Stomach (tissue), 19 donors: ENCODE measurements at places on chromosomes 12 and 14. TPM values are rescaled to one million over a fixed set of nuclear protein-coding genes. Genes with fewer than 3 reads are reported as not detected.

CHURC1 gene
- 62.3 TPM for total RNA-seq

NKX2-1 gene
- not detected for total RNA-seq

MIS18BP1 gene
- 10.7 TPM for total RNA-seq

EPYC gene
- not detected for total RNA-seq

PHLDA1 gene
- total RNA-seq, result 12.5 TPM

SELPLG gene
- 6.1 TPM for total RNA-seq

FZD10 gene
- total RNA-seq, result 0.92 TPM

POTEG gene
- total RNA-seq, result not detected

- DNase-seq, result no peak
These were observed 163.3 kb downstream of the PAWR start for GRCh38 chr12:79527473-79527872.

GRCh38 chr12:64181430-64182291 is 40.4 kb downstream of the KICS2 start:
- DNase-seq, result peak; percentile 82

- DNase-seq, result no peak
These were observed 29.3 kb upstream of the ATF1 start for GRCh38 chr12:50734409-50735263.

DNA sequence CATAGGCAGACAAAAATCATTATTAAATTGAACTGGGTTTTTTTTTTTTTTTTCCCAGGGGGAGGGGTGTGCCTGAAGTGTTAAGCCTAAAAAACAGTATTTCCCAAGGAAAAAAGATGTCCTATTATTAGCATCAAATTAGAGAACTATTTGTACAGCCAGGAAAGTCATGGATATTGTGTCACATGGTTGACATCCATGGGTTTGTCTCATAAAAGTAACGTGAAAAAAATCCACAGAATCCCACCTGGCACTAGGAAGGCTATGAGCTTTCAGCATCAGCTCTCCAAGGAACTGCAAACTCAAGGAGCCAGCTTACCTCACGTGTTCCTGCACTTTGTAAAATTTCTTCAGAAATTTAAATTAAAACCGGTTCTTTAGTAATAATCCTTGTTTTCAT is 69.1 kb upstream of the EGLN3 start:
- DNase-seq, result no peak

DNA sequence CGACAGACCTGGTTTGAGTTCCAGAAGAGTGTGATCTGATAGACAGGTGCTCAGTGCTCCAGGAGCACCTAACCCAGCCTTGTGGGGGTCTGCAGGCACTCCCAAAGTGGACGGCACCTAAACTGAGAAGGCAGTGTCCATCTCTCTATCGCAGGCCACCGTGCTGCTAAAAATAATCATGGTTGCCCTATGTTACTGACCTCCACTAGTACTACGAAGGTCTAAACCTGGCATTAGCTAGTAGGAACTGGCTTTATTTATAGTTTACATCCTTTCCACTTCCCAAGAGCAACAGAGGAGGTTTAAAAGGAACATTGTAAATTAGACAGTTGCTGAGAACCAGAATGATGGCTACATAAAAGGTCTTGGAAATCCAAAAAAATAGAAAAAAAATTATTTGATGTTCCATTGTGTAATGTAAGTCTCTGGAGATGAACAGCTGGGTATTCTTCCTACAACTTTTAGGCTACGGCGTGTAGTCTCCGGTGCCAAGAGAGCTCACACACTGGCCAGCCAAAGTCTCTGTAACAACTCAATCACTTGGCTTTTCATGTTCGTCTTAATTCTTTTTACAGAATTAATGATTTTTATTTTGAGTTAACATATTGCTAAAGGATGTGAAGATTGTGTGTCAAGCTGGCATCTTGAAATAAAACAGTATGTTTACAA is 27.3 kb downstream of the PPFIBP1 start:
- no peak for DNase-seq

DNA sequence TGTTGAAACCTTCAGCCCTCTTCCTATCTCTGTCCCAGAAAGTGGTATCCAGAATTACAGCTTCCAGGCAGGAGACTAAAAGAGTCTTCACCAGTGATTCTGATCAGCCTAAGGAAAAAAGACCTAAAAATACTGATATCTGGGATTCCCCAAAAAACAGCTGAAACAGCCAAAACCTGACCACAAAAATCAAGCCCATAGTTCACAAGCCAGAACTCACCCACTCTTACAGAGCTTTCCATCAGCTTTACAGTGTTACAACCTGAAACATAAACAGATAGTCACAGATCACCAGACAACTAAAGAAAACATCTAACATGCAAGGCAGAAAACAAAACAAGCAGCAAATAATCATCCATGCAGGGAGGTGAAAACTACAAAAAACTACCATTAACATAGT is 26.0 kb upstream of the TSPAN8 start:
- DNase-seq, result no peak

GRCh38 chr14:59208224-59208814 is 19.9 kb downstream of the DAAM1 start:
- no peak for DNase-seq

GRCh38 chr12:8108808-8109398 is 14.5 kb upstream of the CLEC4A start:
- DNase-seq, result peak; percentile 93

DNA sequence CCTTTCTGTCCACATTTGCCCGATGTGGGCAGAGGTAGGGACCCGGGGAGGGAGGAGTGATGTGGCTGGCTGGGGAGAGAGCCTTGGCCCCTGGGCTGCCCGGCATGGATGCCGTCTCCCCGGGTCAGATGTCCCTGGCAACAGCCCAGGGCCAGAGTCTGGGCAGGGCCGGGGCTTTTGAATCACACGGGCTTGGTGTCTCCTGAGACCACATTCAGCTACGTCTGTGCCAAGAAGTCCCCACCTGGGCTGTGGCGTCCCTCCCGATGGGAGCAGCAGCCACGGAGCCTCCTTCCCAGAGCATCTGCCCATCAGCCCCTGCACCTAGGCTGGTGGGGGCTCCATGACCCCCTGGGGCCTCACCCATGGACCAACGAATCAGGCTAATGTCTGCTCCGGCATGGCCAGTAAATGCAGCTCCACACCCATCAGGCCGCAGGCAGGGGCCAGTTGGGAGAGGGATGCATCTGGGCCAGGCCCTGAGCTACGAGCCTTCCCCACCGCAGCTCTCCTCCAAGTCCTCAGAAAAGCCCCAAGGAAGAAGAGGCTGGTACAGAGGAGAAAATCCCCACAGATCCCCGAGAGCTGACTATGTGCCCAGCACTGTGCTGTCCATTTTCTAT is 109.4 kb downstream of the RFLNA start:
- no peak for DNase-seq

DNA sequence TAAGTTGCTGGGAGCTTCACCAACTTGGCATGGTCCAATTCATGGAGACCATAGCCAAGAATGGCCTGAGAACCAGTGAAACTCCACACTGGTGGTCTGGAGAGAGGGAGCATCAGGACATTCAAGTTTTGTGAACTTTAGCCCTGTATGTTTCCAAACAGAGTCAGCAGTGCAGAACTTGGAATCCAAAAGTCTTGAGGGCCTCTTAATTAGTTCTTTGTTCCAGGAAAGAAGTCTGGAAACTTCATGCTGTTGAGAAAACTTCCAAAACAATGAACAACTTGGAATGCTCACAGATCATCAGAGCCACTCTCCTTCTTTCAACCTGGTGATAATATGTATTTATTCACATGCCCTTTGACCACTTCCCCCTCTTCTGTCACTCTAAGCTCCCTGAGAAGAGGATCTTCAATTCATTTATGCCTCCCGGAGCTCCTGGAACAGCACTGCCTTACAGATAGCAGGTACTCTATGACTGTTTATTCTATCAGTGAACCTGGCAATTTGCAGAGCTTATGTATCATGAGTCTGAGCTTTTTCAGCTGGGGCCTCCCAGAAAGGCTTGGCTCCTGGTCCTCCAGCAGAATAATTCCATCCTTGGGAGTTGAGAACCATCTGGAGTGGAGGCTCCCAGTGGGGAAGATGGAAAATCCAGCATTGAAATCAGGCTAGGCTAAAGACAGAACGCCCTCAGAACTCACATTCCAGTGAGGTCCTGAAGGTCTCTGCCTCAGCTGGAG is 191.4 kb downstream of the KTN1 start:
- peak; percentile 39 for DNase-seq

- DNase-seq, result no peak
These were observed 61.3 kb upstream of the SLC38A2 start for GRCh38 chr12:46433829-46434228.

DNA sequence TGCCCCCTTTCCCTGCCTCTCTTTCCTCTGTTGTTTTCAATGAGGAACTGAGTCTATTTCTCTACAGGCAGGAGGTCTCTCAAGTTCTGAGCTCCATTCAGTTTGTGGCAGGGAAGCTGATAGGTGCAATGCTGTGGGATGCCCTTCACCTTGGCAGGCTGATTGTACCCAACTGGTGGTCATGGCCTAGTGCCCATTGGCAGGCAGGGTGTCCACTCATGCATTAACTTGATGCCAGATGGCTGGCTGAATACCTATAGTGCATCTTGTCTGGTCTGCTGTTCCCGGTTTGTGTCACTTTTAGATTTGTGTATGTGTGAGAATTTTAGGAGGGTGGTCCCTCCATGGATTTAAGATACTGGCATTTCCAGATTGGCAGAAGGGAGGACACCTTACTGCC is 20.0 kb upstream of the ITGA5 start:
- DNase-seq, result no peak

DNA sequence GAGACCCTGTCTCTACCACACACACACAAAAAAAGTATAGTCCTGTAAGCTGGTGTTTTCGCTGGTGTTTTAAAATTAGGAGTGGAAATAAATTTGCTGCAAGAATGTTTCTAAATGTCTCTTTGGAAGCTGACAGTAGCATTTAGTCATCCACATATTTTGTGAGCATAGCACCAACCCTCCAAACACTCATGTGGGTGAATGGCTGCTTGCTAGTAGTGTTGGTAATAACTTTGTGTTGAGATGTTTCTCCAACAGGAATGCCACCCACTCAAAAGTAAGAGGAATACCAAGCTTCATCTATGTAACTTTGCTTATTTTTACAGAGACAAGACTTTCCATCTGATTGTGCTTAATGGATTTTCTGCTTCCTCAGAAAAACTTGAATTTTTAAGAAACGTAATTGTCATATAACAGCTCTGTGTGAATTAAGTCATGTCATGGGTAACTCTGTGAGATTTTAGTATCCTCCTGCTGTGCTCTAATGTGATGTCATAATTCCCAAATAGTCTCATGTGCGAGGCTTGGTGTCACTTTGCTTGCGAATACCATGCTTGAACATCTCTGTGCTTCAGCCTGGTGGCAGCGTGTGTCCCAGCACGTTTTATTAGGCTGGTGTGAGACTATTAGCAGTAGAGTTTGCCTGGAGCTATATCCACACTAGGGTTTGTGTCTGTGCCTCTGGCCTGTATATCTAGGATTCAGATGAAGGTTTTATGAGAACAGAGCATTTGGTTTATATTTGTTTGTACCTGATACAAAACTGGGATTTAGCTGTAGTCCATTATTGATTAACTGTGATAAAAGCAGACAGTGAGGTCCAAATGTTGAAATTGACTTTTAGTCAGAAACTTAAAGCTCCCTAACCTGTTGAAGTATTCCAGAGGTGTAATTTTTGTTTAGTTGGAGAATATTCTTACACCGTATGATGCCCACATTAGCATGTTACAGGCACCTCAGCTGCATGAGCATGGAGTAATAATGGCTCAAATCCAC is 80.5 kb downstream of the FBXW8 start:
- DNase-seq, result no peak

- DNase-seq, result peak; percentile 55
These were observed 966 bp downstream of the SINHCAF start for GRCh38 chr12:31324845-31325523.

- no peak for DNase-seq
These were observed 12.8 kb upstream of the NR4A1 start for GRCh38 chr12:52038447-52038846.

DNA sequence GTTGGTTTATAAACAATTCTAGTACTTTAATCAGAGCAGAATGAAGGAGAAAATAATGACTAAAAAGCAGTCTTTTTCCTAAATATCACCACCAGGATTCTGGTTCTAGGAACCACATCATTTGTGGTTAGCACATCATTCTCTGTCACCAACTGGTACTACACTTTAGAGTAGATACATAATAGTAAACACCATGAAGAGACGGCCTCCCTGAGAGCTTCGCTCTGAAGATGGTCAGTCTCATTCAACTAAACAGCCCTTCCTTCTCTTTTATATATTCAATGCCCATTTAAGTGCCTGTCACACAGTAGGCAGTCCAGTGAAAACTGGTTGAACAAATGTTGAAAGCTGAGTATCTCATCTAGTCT is 10.9 kb downstream of the SLC38A2 start:
- DNase-seq, result no peak

DNA sequence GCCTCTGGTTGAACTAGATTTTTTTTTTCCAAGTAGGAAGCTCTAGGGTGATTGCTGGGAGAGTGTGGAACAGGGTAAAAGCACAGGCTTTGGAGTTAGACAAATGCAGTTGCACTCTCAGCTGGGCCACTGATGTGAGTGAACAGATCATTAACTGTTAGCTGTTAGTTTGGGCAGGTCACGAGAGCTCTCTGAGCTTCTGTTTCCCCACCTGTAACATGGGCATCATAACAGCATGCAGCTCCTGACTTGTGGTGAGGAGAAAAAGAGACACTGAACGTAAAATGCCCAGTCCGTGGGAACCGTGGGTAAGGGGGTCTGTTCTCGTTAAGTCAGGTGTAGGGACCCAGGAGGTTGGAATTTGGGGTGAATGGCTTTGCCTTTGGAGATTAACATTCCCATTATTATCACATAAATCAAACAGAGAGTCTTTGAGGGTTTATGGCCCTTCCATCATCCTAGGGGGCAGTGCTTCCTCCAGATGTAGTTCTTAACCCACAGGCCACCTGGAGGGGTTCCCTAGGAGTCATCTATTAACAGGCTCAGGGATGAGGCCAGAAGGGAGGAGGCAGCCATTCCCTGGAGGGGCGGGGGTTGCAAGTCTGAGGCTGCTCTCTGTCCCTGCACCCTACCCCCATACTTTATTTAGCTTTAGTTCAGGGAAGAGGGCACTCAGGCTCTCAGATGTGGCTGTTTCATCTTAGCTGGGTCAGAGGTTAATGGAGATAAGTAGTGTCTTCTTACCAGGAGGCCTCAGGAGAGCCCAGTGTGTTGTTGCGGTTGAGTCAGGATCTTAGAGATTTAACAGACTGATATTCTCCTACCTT is 135.2 kb downstream of the DACT1 start:
- DNase-seq, result no peak

GRCh38 chr12:104959335-104959841 is 1.3 kb upstream of the SLC41A2 start:
- DNase-seq, result no peak

GRCh38 chr14:70801836-70802235 is 7.5 kb downstream of the MAP3K9 start:
- no peak for DNase-seq

DNA sequence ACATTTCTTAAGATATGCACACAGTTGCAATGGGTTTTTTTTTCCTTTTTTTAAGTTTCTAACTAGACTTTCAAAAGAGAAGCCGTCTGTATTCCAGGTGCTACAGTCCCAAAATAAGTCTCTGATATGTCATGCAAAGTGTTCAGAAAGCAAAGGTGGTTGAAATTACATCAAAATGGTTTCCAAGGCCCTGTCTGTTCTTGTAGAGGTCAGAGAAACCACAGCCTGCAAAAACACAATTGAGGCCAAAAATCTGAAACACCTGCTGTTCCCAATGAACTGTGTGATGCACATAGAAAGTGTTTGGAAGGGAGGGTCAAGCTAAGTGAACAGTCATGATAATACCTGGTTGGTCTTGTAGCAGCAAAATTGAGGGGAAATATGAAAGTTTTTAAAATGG is 91.0 kb downstream of the VRK1 start:
- no peak for DNase-seq
